Forelimb muscle (tissue), 1 donor: ENCODE measurements at places on chromosomes 5 and 9.

DNA sequence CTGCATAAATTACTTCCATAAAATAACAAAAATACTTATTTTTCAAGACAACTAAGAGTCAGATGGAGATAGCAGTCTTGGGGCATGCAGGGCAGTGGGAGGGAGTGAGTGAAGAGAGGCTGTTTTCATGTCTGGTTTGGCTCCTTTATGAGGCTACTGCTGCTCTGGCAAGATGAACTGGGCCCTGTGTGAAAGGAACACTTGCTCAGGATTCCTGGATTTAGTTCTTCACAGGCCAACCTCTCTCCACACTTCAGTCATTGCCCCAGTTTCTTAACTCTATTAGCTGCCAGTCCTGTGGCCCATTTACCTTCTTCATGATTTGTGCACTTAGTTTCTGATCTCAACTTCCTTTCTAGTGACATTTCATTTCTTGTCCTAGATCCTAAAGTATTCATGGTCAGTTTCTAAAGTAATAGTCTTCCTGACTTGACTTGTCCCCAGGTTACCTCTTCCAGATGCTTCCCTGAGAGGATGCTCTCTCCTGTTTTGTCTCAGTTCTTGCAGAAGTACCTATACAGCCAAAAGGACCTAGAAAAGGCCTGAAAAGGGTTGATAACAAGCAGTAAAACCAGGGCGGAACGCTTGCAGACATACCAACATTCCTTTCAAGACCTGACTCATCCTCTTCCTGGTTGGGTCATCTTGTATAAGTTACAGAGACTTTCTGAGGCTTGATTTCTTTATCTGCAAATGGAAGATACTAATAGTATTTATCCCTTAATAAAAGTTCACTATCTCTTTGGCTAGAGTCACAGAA lies 77.0 kb upstream of the ZFAND5 start:
- no peak for DNase-seq

DNA sequence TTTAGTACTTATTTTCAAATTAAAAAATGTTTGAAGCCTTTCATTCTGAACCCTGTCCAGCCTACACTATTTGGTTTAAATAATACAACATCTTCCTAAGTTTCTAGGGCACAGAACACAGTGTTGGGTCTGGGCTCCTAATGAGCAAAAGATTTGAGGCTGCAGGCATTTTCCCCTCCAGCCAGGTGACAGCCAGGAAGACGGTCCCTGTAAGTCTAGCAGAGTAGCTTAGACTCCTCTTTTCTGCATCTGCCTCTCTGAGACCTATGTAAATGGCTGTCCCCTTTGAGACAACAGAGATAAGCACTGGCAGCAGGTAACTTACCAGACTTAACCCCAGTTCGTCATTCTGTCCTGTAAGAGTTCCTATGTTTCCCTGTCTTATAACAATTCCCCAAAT lies 141.8 kb downstream of the CDC42SE2 start:
- DNase-seq, result no peak

DNA sequence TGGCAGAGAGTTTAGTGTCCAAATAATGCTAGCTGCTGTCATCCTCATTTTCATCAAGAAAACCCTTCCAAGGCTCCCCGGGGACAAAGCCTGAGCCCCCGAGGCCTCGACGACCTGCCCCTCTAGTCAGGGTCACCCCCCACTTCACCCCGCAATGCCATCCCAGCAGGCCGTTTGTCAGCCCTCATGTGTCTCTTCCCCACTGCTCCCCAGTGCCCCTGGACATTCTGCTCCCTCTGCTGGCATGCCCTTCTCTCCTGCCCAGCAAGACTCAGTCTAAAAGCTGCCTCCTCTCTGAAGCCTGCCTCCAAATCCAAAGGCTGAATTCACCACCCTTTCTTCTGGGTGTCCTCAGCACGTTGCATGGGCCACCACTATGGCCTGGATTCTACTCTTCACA lies 59.3 kb downstream of the PAX5 start:
- no peak for DNase-seq

DNA sequence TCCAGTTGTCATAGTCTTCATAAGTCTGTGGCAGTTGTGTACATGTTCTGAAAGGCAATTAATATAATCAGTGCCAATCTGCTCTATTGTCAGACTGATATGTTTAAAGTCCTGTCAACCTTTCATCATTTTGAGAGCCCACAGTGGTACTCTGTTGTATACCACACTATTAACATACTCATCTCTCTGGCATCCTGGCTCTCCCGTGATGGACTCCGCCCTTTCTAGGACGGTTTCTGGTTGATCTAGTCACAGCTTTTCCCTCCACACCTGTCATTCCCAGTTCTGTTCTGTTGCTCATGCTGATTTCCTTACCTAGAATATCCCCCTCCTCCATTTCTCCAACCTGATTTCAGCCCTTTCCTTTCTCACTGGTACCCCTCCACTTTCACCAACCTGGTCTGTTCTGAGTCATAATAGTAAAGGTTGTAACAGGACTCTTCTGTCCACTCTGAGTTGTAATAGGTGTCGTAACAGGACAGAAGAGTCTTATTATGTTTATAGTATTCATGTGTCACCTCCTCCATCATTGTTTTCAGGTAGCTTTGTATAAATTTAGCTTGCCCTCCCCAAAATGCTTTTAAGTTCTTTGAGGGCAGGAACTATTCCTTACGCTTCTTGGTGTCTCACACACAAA lies 4.1 kb downstream of the PTCD2 start:
- no peak for DNase-seq

- DNase-seq, result no peak
Measured at GRCh38 chr5:16889203-16889971, 46.7 kb downstream of the MYO10 start.

DNA sequence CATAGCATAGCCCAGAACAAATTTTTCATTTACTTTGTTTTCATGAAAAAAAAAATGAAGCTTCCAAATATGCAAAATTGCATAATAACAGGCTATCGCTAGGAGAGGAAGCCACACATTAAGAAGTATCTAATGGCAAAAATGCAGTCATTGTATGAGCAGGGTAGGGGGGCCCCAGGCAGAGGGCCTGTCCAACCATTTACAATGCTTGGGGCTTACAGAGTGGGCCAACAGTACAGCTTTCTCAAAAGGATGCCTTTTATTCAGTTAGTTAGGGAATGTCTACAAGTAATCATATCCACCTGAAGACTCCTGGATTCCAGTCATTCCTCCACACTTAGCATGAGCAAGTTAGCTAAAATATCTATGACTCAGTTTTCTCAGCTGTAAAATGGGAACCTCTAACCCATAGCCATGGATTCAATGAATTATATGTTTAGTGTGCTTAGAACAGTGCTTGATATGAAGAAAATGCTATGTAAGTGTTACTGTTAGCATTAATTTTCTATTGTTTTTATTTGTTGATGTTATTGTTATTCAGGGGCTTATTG lies 117.7 kb downstream of the GAS1 start:
- DNase-seq, result no peak

- no peak for DNase-seq
Measured at GRCh38 chr9:8543219-8543618, 743.6 kb upstream of the DMAC1 start.

DNA sequence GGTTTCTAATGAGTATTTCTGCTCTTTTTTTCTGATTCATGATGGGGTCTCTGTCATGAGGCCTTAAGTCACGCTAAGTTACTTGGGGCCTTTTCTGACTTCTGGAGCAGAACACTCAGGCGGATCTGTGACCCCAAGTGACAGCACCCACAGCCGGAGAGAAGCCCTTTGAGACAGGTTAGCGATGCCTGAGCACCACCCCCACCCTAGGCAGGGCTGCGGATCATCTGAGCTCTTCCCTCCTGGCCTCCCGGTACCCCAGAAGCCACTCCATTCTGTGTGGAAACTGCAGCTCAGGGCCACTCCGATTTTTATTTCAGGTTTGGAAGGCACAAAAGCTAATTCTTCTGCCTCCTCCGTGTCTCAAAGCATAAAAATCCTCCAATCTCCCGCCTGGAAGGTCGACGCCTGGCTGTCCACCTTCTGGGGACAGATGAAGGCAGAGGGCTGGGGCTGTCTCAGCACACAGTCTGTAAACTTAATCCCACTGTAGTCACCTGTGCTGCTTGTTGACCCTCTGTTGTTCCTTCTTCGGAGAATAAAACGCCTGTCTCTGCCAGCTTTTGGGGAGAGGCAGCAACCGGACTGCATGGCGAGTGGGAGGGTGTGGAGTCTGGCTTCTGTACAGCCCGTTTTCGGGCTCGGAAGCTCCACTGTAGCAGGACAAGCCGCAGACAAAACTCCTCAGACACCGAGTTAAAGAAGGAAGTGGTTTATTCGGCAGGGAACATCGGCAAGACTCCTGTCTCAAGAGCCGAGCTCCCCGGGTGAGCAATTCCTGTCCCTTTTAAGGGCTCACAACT lies 88.8 kb downstream of the SPRY4 start:
- DNase-seq, result no peak

- DNase-seq, result no peak
Measured at GRCh38 chr5:169650701-169651331, 13.7 kb downstream of the DOCK2 start.

DNA sequence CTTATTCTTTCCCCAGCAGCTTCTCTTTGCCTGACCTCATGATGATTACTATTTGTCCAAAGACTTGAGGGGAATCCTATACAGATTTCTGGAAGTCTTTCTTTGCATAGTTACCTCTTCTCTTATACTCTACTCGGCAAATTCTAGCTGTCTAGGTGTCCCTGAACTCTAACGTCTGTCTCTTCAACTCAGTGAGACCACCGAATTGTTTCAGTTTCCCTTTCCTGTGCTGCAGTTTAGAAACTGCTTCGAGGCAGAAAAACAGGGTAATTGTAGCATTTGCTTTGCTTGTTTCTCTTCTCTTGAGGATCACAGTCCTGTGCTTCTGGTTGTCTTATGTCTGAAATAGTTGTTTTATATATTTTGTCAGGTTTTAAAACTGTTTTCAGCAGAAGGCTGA lies 14.8 kb downstream of the LVRN start:
- DNase-seq, result no peak

DNA sequence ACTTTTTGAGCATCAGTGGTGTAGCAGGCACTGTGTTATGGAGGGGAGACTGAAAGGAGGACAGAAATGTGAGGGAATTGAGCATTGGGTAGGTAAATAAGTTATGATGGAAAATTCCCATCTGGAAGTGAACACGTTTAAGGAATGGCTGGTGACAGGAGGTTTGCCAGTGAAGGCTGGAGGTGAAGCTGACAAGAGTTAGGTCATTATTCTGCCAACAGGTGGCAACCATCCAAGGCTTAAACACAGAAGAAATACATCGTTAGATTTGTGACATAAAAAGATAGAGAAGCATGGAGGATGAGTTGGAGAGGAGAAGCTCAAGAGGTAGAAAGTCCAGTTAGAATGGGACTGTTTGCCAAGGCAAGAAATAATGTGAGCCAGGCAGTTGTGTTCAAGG lies 455.3 kb upstream of the SGCD start:
- no peak for DNase-seq

GRCh38 chr5:141969783-141970771 lies 1.2 kb downstream of the RNF14 start:
- no peak for DNase-seq

GRCh38 chr5:86977190-86977589 lies 290.5 kb upstream of the RASA1 start:
- no peak for DNase-seq

GRCh38 chr9:78273761-78274160 lies 23.2 kb upstream of the PSAT1 start:
- DNase-seq, result no peak

- no peak for DNase-seq
Measured at GRCh38 chr5:181052672-181053487, 12.8 kb downstream of the BTNL9 start.

DNA sequence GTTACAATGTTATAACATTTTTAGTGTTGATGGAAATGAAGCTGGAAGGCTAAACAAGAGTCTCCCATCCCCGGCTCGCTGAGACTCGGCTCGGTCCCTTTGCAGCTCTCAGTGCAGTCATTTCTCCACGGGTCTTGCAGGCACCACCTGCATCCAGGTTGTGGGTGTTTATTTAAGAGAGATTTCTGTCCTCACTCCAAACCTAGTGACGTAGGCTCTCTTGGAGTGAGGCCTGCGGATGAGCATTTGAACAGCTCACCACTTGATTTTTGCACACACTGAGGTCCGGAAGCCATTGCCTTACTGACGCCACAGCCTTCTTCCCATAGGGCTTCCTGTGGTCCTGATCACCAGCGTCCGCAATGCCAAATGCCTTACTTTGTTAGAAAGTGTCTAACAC lies 197.7 kb upstream of the OTULINL start:
- DNase-seq, result no peak

DNA sequence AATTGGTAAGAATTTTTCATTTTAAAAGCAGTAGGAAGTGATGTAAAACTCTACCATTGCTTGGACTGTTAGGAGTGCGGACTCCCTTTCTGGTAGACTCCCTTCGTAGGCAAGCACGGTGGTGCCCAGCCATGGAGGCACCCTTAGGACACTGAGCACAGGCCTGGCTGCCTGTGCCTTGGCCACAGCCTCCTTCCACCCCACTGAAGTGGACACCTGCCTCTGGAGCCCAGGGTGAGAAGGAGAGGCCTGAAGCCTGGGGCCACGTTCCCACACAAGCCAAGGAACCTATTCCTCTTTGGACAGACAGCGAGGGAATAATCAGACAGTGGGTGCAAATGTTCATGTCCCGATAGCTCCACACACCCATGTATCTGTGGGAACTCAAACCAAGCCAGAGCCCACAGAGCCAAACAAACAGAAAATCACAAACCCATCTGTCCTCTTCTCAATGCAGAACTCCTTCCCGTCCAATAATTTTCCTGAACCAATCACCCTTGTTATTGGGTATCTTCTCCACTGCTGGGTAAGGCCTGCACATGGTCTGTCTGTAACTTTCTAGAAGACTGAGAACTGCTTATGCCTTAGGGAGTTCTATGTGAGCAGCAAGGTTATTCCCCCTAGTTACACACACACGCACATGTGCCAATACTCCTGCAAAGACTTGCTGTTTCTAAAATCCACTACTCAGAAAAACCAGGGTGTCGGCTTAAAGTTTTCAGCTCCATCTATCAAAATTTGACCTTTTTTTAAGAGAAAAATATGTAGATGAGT lies 45.2 kb downstream of the UBE2QL1 start:
- DNase-seq, result no peak

DNA sequence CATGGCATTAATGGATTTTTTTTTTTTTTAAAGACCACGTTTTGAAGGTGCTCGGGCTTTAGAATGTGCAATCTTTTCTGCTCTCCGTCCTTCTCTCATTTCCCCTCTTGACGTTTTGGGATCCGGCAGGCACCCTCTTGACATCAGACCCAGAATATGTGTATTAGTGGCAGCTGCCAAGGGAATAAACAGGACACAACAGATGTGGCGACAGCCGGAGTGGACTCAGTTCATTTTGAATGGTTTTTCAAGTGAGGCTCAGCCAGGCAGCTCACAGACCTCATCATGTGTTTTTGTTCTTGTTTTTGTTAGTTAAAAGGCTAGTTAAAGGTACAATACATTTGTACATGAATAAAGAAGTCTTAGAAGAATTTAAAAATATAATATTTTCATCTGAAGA lies 365.0 kb upstream of the SEMA6A start:
- DNase-seq, result no peak

GRCh38 chr5:12242950-12243888 lies 339.0 kb upstream of the CTNND2 start:
- no peak for DNase-seq

GRCh38 chr5:6279607-6280006 lies 98.7 kb downstream of the MED10 start:
- DNase-seq, result no peak

GRCh38 chr5:132497488-132497997 lies 7.0 kb upstream of the IRF1 start:
- no peak for DNase-seq

- no peak for DNase-seq
Measured at GRCh38 chr5:71939452-71940230, 167.6 kb upstream of the MAP1B start.

GRCh38 chr5:2695200-2695891 lies 56.1 kb downstream of the IRX2 start:
- DNase-seq, result no peak
